ENCODE measurements at places on chromosomes 5 and 9.
A peak's percentile ranks its signal among the peaks of the same experiment; 100 is the strongest.

DNA sequence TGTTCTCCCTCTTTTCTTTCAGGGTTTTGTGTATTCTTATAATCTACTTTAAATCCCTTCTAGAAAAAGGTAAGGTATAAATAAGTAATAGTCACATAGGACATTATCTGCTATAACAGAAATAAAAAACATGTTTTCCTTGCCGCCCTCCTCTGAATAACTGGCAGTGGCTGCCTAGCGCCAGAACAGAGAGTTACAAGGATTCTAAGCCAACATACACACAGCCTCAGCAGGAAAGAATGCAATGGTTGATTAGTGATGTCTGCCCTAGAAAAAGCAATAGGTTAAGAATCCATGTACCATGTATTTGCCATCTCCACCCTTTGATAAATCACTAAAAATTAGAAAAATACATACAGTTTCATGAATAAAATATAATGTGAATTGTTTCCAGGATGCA is 4.9 kb downstream of the MED27 start:
- no peak for DNase-seq

DNA sequence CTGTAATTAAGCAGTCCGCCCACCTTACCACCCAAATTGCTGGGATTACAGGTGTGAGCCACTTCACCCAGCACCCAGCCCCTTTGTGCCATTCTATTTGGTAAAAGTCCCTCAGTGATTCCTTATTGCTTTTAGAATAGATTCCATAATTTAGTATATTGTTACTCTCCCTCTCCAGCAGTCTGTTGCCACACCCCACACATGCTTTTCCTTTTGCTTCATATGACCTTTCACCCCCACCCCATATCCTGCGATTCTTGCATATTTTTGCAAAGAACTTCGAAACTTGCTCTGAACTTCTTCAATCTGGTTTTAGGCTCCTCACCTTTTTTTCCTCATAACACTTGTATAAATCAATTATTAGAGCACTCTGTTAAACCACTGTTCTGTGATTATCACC is 100.2 kb downstream of the MTREX start:
- no peak for DNase-seq

DNA sequence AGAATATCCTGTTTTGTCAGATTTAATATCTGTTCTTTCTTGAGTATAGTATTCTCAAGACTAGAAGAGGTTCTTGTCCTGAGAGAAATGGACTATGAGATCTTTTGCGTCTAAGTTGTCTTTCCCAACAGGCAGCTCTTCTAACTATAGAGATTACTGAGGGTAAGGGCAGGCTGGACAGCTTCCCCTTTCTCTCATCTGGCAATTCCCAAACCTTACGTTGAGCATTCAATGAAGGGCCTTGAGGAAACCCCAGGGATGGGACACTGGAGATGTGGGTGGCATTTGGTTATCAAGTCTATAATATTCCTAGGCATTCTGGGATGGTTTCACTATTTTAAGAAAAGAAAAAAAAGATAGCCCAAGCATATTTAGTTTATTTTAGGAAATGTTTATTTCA is 28.0 kb upstream of the C5orf47 start:
- no peak for DNase-seq

DNA sequence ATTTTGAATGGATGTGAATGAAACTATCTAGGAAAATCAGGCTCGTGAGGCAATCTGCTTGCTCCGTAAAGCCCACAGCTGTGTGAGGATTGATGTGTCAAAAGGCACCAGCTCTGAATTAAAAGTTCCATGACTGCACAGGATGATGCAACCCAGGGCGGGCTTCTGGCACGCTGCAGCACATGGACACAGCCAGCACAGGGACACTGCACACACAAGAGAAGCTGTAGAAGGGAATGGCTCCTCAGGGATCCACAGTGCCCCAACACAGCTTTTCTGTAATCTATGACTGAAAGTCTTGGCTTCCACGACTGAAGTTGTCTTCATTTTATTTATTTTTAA is 151.0 kb downstream of the GCNT1 start:
- no peak for DNase-seq

DNA sequence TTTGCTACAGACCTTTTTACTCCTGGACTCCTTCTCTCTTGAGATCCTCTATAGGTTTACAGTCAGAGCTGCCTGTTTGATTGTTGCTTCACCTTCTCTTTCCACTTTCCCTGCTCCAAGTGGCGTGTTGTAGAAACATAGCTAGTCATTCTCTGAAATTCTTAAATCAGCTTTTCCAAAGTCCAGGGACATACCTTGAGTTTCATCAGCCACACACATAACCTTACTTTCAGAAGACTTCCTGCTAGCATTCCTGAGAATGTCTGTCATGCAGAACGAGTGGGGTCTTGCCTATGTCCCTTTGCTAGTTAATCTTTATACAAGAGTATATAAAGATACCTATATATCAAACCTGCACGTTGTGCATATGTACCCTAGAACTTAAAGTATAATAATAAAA is 230.3 kb upstream of the ZNF462 start:
- DNase-seq: no peak

GRCh38 chr9:23826120-23826629 is at the start of gene ELAVL2:
TSS of gene ELAVL2 (minus strand) at chr9:23826240. CDS start at chr9:23762234, 64,006 bp downstream.
- DNase-seq: peak; percentile 1

- no peak for DNase-seq
Observed at GRCh38 chr5:6632324-6632887, 438 bp downstream of the NSUN2 start.

DNA sequence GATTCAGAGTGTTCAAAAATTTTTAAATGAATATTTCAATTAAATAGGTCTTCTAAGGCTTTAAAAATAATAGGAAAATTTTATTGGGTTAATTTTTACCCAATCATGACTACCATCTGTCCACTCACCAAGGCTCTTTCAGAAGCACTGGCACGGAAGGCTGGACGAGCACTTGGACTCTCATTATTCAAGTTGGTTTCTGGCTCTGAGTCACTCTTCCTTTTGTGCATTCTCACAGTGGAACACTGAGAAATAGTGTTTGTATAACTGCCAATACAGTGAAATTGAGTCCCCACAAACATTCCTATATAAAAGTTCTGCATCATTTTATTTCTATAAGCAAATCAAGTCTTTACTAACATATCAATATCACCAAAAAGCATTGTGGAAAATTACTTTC is 1149.0 kb downstream of the EFNA5 start:
- DNase-seq: no peak

GRCh38 chr9:126397056-126397455 is 70.4 kb downstream of the MVB12B start:
- peak; percentile 6 for DNase-seq

GRCh38 chr5:73460133-73460532 is 11.6 kb upstream of the FOXD1 start:
- DNase-seq: no peak

DNA sequence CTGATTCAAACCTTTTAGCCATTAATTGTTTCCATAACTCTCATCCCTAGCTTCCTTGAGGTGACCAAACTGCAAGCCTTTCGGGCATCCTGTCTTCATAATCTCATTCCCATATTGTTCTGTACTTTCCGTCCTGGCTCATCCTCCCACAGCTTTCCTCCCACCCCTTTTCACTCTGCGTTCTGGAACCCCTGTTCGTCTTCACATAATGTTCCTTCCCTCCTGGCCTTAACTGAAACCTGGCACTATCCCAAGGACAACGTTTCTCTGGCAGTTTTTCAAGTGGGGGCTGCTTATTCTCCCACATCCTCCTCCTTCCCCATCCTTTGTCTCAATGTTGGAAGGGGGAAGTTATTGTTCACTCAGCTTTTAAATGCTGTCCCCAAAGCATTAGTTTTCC is 1.5 kb downstream of the ZNF189 start:
- no peak for DNase-seq

- no peak for DNase-seq
Observed at GRCh38 chr5:151004499-151004898, 15.9 kb upstream of the GPX3 start.

DNA sequence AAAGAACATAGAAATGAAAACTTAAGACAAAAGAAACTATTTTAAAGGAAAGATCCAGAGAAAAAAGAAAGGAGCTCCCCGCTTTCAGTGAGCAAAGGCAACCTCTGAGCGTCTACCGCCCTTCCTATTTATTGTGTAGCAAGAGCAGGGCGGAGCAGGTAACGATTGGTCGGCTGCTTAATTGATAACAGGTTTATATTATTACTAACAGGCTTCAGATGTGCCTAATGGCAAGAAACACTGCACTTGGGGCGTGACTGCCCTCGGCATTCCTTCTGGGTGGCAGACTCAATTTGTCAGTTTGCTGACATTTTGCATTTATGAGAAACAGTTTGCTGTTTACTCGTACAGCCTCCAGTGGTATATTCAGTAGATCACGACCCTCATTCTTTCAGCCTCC is 482.7 kb upstream of the C9orf72 start:
- no peak for DNase-seq

DNA sequence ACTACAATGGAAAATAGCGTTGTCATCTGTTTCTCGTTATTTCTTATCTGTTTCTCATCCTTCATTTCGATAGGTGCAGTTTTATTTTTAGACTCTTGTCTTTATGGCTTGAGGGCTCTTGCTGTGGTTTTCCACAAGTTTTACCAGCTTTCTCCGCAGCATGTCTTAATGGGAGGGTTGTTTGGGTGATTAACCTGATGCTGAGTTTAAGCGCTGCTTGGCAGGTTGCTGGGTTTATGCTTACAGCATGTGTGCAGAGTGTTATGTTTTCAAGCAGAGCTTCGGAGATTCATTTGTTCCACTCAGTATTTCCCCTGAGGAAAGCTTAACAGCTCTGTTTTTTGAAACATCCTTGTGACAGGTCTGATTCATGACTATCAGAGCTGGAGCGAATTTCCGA is 154.0 kb downstream of the SLC12A2 start:
- DNase-seq: no peak

GRCh38 chr9:93086447-93087224 is 9.4 kb upstream of the CARD19 start:
- no peak for DNase-seq

GRCh38 chr5:62017092-62017491 is 288.9 kb upstream of the KIF2A start:
- DNase-seq: no peak

- DNase-seq: no peak
Observed at GRCh38 chr5:38926121-38926520, 80.3 kb downstream of the OSMR start.

DNA sequence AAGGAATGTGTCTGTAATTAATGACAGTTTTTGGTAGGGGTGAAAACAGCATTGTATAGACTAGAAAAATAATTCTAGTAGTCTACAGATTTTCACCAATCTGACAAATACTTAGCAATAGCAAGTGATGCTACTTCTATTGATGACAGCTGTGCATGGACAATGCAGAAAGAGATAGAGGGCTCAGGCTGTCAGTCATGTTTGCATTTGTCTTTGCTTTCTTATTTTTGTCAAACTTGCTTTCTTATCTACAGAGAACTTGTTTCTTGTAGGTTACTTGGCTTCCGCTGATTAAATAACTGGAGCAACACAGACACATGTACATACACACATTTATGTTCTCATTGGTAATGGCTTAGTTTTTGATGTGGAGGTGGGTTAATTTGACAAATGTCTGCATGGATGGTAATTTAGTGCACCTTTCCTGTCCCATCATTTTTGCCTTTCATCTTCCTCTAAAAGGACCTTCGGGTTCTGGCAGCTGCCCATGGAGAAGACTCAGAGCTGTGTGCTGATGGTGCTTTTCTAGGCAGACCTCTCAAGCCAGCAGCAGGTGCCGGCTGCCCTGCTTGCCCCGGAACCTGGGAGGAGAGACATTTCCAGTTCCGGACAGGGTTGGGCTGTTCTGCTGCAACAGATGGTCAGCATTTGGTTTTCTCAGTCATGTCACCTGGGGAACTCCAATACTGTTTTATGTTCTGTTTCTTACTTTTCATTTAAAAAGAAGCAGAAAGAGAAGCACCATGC is 28.8 kb downstream of the CAMK4 start:
- no peak for DNase-seq

DNA sequence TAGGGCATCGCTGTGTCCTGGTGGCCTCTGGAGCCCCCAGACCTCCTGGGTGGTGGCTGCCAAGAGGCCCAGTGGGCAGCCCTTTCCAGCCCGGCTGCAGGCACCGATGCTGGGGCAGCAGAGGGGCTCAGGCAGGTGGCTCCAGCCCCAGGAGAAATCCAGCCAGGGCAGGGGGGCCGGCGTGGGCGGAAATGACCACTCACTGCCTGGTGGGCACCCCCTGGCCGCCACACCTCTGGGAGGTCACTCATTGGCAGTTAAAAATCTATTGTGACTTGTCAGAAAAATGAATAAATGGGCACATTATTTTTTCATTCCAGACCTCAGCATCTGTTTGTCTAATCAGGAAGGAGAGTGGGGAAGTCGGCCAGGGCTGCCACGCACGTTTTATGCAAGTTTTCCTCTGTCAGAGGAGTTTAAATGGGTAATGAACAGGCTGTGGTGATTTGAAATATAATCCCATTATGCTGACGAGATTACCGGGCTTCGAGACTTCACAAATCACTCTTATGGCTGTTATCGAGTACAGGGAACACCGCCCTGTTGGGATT is 171.9 kb downstream of the GAPVD1 start:
- DNase-seq: no peak

DNA sequence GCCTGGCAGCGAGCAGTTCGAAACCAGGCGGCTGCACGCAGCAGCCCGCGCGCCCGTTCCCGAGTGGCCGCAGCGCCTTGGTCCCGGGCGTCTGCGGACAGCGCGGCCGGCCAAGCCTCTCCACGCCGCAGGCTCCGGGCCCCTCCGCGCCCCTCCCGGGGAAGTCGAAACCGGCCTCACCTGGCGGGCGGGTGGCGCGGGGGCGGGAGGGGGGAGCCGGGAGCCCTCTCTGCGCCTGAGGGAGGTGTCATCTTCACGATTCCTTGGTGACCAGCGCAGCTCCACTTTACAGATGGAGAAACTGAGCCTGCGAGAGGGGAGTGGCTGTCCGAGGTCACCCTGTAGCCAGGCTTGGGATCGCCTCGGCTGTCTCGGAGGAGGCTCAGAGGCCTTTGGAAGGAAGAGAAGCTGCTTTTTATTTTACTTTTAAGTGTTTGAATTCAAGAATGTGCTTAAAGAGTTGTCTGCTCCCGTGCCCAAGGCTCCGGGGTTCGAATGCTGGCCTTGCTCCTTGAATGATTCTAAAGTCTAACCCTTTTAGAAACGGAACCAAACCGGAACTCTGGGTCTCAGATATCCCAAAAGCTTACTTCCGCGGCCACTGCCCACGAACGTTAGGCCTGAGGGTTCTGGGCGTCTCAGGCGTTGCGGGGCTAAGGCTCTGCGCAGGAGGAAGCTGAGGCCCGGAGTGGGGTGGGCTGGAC is 662 bp downstream of the SUSD3 start:
- DNase-seq: no peak

- no peak for DNase-seq
Observed at GRCh38 chr5:102819634-102820033, 64.5 kb downstream of the PAM start.
